T-helper 17 cell (primary cell): ENCODE measurements at places on chromosomes 5 and 9. TPM values are rescaled to one million over a fixed set of nuclear protein-coding genes. Genes with fewer than 3 reads are reported as not detected.

- peaks cover 2% of the 10 kb centered on the region for H3K36me3 ChIP-seq
- H3K4me3 ChIP-seq, result no peak overlapping the region
- H3K27ac ChIP-seq, result no peak overlapping the region
Observed at GRCh38 chr5:68047035-68047434, 168.5 kb upstream of the PIK3R1 start.

DNA sequence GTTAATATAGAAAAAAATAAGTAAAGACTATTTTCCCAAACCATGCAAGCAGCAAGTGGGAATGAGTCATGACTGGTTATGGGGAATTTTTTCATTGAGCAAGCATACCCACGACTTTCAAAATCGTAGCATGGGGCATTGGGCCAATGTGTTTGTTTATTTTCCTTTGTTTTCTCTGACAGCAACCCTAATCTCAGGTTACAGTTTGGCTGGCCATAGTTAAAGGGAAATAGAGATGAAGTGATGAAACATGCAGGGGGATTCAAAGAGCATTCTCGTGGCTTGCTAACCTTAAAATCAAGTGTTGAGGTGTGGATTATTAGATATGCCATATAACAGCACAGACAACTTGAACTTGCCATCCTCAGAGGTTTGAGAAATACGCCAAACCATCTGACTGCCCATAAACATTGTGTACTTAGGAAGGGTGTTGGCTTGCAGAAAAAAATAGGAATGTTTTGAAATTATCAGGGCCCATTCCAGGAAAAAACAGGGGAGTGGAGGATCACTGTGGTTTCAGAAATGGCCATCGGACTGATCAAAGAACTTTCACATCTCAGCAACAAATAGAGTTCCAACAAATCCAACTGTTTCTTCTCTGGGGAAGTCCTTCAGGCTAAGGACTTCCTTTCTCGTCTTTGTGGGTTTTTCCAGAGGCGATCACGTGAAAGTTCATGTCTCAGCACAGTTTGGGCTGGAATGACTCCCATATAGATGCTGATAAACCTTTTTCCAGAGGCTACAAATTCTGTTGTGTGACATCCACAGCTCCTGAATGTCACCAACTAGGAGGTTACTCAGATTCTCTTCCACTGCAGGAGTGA lies 259.1 kb downstream of the SYK start:
- no peak overlapping the region for H3K27ac ChIP-seq
- peaks cover 5% of the 10 kb centered on the region for H3K36me3 ChIP-seq
- H3K27me3 ChIP-seq, result peaks cover 38% of the 10 kb centered on the region
- H3K4me3 ChIP-seq, result no peak overlapping the region
- DNase-seq, result no peak

GRCh38 chr5:28249771-28250415 lies 1211.5 kb upstream of the CDH9 start:
- no peaks in the 10 kb centered on the region for H3K27me3 ChIP-seq
- no peak for DNase-seq
- no peaks in the 10 kb centered on the region for H3K4me1 ChIP-seq
- no peak overlapping the region for H3K27ac ChIP-seq

Gene AFAP1L1
- not detected for total RNA-seq

Gene OSMR
- not detected for total RNA-seq

Gene DDX4
- total RNA-seq, result not detected
